ENCODE measurements at places on chromosomes 5 and 9.

DNA sequence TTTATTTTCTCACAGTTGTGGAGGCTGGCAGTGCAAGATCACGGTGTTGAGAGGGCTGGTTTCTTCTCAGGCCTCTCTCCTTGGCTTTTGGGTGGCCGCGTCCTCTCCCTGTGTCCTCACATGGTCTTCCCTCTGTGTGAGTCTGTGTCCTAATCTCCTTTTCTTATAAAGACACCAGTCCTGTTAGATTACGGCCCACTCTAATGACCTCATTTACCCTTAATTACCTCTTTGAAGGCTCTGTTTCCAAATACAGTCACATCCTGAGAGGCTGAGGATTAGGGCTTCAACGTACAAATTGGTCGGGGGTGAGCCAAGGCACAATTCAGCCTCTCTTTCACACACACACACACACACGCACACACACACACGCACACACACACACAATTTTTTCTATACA lies 73.0 kb downstream of the UGCG start:
- DNase-seq: no peak

DNA sequence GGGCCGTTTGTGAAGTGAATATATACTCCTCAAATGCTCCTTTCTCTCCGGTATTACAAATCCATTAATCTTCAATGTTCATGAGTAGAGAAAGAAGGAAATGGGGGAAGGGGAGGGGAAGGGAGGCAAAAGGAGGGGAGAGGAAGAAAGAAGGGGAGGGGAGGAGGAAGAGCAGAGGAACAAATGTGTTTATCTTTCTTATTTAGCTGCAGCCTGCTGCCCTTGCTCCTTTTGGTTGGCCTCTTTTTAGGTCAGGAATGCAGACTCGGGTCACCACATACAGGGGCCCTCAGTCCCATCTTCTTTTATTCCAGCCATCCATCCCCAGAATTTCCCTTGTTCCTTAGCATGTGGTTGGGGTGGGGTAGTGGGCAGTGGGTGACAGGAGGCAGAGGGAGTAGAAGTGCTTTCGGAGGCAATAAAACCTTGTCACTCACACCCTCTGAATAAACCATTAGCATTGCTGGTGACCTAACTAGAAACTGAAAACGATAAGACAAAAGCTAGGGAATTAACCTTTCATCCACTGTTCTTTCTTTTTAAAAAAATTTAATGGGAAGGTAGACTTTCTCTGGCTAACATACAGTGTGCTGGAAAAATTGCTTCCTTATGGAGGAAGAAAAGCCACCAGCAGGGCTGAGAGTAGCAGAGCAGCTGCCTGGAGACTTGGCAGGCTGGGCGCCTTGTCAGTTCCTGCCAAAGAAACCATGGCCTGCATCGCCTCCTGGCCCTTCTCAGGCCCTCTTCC lies 16.8 kb upstream of the PRLR start:
- DNase-seq: no peak

DNA sequence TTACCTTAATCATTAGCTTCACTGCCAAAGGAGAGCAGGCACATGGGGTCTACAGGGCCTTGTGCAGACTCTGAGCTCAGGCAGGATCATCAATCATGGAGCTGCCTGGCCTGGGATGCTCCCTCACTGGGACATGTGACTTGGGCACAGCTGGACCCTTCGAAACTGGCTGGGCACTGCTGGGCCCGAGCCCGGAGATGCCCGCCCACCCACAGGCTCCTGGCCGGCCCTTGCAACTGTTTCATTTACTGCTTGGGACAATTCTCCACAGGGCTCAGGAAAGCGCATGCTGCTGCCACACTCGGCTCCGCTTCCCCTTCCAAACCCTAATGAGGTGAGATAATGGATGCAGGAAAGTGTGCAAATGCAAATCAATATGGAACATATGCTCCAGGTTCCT lies 387.5 kb downstream of the TRIM36 start:
- DNase-seq: peak; percentile 47

DNA sequence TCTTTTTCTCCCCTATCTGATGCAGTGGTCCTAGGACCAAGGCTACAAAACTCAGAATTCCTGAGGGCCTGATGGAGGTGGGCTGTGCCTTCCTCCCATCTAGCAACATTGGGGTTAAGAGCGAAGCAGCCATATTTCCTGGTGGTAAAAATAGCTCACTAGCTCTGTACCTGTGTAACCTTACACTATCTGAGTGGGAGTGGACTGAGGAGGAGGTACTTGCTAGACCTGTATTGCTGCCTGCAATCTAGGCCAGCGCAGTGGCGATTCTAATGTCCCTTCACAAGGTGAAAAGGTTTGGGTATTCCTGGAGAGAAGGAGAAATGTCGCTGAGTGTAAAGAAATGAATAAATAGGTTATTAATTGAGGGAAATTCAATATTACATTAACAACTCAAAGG lies 80.2 kb upstream of the LIFR start:
- no peak for DNase-seq

GRCh38 chr9:4126184-4126865 lies 173.5 kb downstream of the GLIS3 start:
- DNase-seq: no peak

- no peak for DNase-seq
Measured at GRCh38 chr5:67983251-67984110, 232.1 kb upstream of the PIK3R1 start.

- no peak for DNase-seq
Measured at GRCh38 chr9:336039-336438, 121.4 kb downstream of the DOCK8 start.

DNA sequence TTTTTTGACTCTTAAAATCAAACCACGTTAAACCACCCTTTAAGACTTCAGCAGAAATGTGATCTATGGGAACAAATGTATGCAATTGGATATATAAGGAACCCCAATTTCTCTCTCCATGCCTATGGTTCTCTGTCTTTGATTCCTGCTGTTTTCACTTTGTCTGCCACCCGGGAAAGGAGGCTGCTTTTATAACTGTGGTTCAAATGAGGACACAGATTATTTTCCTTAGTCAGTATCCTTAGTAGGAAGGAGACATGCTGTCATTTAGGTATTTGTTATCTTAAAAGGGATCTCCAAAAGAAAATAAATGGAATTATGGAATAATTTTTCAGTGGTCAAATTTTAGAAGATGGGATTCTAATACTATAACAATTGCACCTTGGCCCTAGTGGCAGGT lies 176.1 kb upstream of the NREP start:
- DNase-seq: no peak

DNA sequence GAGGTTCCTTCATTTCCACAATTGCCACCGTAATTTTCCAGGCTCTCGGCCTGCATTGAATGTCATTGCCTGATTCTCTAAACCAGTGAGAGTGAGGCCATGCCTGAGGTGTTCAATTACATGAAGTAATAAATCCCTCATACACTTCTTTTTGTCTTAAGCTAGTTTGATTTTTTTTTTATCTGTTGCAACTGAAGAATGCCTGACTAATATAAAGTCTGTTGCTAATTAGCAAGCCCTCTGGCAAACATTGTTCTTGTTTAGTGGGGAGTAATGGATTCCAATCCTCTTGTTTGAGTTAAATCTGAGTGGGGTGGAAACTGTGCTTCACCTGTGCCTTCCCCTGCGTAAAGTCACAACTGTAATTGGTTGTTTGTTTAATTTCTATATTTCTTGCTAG lies 338.1 kb upstream of the ATP10B start:
- DNase-seq: no peak

- no peak for DNase-seq
Measured at GRCh38 chr5:113488645-113489184, 462 bp upstream of the MCC start.

GRCh38 chr5:138037271-138037670 lies 4.4 kb upstream of the FAM13B start:
- DNase-seq: peak; percentile 60

DNA sequence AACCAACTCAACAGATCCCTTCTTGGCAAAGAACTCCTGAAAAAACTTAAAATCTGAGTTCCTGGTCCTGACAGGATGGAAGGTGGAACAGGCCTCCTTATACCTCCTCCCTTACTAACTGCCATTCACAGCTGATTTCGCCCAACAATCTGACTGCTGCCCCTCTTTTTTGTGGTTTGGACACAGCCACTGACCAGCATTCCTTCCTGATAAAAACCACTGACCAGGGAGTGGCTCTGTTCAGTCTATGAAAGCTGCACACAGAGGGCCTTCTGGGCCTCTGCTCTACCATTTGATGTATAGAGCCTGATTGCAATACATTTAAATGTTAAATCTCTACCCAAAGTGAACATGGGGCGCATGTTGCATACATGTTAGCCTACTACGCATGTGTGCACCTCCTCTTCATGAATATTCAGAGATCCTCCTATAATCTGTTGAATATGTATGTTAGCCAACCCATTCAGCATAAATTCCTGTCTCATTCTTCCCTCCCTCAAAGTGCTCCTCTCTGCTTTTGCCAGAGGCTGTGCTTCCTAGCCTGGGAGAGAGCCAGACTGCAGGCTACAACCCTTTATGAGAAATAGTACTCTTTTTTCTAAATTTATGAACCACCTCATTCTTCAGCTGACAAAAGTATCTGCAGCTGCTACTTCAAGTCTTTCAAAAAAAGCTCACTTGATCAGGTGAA lies 93.7 kb upstream of the MRPS30 start:
- DNase-seq: no peak

DNA sequence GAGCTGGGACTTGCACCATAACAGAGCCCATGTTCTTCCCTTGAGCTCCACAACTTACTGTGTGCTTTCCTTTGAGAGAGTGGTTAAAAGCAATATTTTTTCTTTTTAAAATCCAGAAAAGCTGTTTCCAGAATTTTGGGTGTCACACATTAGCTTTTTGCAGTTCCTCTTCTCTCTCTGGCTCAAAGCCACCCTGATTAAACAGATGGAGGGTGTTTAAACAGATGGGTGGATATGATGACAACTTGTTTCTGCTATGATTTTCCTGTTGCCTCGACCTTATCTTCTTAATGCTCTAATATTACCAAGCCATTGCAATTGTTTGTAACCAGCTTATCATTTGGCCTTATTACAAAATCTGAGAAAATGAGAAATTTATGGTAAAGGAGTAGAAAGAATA lies 22.9 kb upstream of the CFAP95 start:
- DNase-seq: no peak

GRCh38 chr5:149038336-149039080 lies 24.4 kb downstream of the SH3TC2 start:
- peak; percentile 59 for DNase-seq

DNA sequence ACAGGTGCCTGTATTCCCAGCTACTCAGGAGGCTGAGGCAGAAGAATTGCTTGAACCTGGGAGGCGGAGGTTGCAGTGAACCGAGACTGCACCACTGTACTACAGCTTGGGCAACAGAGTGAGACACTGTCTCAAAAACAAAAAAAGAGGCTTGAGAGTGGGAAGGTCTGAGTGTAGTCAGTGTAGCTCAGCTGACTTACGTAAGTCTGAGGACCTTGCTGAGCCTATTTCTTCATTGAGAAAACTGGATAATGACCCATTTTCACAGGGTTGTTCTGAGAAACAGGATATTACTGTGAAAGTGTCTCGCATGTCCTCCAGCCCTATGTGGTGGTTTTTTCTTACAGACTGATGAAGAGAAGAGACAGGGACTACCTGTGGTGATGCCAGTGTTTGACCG lies 66.7 kb downstream of the WDR41 start:
- no peak for DNase-seq

- DNase-seq: no peak
Measured at GRCh38 chr9:89975630-89976029, 370.8 kb downstream of the GADD45G start.

GRCh38 chr9:125497478-125497877 lies 209.5 kb downstream of the MAPKAP1 start:
- DNase-seq: no peak

- DNase-seq: no peak
Measured at GRCh38 chr5:136420168-136420898, 55.0 kb upstream of the TRPC7 start.

- DNase-seq: peak; percentile 12
Measured at GRCh38 chr5:66498791-66499207, 97.4 kb upstream of the MAST4 start.

DNA sequence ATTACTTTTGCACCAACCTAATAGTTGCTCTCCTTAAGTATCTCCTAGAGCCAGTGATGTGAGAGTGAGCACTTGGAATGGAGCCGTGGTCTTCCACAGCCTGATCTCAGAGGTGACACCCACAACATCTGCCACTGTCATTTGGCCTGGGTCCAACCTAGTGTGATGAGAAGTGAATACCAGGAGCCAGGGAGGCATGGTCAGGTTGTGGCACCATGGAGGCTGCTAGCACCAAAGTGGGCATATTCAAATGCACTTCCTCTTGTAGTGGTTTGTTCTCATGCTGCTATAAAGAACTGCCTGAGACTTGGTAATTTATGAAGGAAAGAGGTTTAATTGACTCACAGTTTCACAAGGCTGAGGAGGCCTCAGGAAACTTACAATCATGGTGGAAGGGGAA lies 22.6 kb upstream of the CEP72 start:
- no peak for DNase-seq

- no peak for DNase-seq
Measured at GRCh38 chr9:99445371-99445891, 223.3 kb downstream of the SEC61B start.

GRCh38 chr5:129748913-129749880 lies 1.3 kb downstream of the MINAR2 start:
- no peak for DNase-seq

GRCh38 chr9:129615407-129616285 lies 5.3 kb downstream of the C9orf50 start:
- DNase-seq: no peak

DNA sequence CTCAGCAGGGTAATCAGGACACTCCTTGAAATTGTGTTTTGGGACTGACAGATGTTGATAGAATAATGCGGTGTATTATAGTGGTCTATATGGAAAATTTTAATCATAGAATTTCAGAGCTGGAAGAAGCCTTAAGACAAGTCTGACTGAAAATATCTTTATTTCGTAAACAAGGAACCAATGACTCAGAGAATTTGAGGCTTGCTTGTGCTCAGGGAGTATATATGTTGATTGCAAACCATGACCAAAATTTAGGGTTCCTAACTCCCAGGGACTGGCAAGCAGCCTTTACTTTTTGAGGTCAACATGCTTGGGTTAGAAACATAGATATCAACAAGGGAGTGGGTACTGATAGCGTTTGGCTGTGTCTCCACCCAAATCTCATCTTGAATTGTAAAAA lies 287.2 kb downstream of the CD180 start:
- DNase-seq: no peak

- no peak for DNase-seq
Measured at GRCh38 chr5:28648108-28648507, 1609.7 kb upstream of the CDH9 start.

DNA sequence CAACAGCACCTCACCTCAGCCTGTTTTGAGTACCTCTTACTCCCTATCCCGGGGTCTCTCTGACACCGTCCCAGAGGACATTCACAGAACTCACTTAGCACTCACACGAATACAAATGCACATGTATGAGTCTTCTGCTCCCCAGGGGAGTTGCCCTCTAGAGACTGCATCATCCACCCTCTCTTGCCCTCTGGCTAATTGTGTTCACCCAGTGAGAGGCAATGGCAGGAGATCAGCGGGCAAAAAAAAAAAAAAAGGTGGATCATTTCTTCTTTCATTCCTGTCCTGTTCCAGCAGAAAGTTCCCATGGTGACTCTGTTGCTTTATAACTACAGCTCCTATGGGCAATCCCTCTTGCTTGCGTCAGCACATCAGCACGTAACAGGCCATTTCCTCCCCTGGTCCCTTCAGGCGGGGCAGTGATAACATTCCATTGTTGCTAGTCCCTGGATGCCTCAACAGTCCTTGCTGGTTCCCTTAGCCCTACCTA lies 23.5 kb upstream of the SNX2 start:
- DNase-seq: no peak

- DNase-seq: no peak
Measured at GRCh38 chr9:18294229-18294628, 179.7 kb upstream of the ADAMTSL1 start.

- peak; percentile 93 for DNase-seq
Measured at GRCh38 chr5:150339165-150339564, 18.3 kb upstream of the TCOF1 start.

Measured in pons (tissue), 1 donor.